GM23338 (cell line): ENCODE measurements at places on chromosomes 2 and 18.

GRCh38 chr2:50658883-50659282, 373.0 kb downstream of the NRXN1 start:
- DNase-seq, result no peak

DNA sequence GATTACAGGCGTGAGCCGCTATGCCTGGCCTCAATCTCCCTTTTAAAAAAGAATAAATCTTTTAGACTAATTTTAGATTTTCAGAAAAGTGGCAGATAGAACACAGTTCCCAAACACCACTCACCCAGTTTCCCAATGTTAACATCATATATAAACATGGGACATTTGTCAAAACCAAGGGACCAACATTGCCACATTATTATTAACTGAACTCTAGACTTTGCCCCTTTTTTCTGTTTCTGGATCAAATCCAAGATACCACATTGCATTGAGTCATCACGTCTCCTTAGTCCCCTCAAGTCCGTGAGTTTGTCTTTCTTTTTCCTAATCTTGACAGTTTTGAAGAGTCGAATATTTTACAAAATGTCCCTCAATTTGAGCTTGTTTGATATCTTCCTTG, 2.4 kb downstream of the C2orf42 start:
- DNase-seq, result no peak

DNA sequence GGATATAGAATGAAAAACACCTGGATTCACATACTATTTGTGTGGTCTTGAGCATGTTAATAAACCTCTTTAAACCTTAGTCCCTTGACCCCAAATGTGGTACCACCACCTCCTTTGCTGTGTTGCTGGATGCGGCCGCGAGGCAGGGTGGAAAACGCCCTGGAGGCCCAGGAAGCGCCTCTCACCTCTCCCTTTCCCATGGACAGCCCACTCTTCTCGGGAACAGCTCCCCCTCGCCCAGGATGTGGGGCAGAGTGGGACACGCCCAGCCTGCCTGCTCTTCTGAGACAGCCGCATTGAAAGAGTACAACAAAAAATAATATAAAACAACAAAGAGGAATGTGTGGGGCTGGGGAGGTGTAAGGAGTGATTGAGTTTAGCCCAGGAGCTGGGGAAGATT, 549.0 kb upstream of the ID2 start:
- no peak for DNase-seq

DNA sequence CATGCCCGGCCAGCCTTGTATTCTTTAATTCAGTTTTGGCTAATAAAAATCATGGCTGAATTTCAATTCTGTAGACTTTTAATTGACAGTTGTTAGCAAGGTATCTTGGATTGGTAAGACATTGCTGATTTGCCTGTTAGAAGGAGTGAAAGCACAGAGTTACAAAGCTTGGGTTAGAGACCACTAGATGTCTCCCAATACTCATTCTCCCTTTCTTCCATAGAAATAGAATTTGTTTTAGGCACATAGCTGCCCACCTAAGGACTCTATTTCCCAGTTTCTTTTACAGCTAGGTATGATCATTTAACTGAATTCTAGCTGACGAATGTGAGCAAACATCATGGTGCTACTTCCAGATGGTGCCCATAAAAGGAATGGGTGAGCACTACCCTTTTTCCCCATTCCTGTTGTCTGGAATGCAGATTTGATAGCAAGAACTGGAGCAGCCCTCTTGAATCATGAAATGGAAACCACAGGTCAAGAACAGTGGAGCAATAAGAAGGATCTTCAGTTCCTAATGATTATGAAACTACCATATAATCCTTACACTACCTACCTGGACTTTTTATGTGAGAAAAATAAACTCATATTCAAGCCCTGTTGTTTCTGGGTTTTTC, 17.5 kb downstream of the PECR start:
- peak; percentile 16 for DNase-seq

DNA sequence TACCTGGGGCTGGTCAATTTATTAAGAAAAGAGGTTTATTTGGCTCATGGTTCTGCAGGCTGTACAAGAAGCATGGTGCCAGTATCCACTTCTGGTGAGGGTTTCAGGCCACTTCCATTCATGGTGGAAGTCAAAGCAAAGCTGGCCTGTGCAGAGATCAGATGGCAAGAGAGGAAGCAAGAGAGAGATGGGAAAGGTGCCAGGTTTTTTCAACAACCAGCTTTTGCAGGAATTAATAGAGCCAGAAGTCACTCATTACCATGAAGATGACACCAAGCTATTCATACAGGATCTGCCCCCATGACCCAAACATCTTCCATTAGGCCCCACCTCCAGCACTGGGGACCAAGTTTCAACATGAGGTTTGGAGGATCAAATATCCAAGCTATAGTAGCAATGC, 56.8 kb upstream of the ST3GAL5 start:
- no peak for DNase-seq

- DNase-seq, result no peak
These were observed 16.7 kb upstream of the PDIA6 start for GRCh38 chr2:10829299-10829698.

DNA sequence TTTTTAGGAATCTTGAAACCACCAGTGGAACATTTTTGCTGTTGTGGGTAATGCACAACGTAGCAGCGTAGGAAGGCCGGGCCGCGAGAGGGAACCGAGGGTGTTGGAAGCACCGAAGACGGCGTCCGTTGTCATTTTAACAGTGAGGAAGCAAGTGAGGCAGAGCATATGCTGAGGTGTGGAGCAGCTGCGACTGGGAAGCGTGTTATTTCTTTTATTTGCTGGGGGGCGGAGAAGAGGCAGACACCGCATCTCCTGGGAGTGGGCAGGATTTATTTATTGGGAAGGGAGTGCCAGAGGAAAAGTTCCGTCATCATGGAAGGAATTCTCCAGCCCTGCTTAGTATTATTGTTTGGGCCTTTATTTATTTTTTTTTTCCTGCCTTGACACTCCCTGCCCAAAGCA, 232.8 kb downstream of the KLHL29 start:
- DNase-seq, result no peak

- DNase-seq, result peak; percentile 52
These were observed 1.7 kb downstream of the RTN4 start for GRCh38 chr2:55048508-55049042.

DNA sequence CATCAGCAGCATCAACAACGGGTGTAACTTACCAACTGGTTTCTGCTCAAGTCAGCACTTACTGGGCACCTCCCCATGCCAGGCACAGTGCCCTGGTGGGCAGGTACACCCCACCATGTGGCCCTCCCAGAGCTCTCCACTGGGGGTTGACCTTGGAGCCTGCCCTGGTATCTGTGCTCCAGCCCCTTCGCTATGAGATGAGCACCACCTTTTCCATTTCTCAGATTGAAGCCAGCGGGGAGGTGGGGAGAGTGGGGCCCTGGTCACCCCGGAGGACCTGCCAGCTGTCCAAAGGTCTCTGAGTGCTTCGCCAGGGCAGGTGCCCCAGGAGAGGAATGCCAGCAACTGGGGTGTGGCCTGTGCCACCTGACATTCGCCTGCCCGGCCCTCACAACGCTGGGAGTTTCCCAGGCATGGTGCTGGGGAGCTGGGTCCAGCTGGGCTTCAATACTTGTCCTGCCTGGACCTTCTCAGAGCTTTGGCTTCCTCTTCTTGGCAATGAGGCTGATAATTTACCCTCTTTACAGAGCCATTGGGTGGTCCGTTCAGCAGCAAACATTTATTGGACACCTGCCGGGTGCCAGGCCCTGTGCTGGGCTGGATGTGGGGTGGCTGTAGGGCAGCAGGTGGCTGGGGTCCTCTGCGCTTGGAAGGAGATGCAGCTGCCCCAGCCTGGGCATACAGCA, 5.9 kb upstream of the ZAP70 start:
- no peak for DNase-seq

DNA sequence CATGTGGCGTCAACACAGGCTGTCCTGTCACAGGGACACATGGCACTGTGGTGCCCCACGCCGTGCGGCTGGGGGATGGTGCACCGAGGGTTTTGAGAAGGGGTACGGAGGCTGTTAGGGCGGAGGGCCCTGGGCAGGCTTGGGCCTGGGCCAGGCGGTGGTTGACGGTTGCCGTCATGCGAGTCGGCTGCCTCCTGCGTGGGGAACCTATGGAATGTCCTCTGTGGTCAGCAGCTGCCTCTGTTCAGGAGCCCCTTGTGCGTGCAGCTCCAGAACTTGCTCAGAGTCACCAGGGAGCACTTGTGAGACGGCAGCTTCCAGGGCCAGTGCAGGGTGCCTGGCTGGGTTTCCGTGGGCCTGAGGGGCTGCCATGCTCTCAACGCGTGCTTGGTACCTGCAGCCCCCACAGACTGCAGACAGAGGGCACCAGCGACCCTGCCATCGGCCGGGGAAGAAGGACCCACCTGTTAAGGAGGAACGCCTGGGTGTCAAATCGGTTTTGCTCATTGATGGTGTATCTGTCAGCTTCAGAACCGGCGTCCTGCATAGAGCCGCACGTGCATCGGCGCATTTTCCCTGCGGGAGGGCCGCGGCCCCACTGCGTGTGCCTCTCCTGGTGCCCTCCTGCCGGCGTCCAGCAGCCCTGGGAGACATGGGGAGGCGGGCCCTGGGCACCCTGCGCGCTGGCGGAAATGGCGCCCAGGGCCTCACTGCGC, 10.0 kb upstream of the D2HGDH start:
- DNase-seq, result peak; percentile 71

- peak; percentile 84 for DNase-seq
These were observed 57.6 kb downstream of the VAPA start for GRCh38 chr18:9971313-9971920.

GRCh38 chr2:190862571-190862991, 18.0 kb upstream of the GLS start:
- no peak for DNase-seq

DNA sequence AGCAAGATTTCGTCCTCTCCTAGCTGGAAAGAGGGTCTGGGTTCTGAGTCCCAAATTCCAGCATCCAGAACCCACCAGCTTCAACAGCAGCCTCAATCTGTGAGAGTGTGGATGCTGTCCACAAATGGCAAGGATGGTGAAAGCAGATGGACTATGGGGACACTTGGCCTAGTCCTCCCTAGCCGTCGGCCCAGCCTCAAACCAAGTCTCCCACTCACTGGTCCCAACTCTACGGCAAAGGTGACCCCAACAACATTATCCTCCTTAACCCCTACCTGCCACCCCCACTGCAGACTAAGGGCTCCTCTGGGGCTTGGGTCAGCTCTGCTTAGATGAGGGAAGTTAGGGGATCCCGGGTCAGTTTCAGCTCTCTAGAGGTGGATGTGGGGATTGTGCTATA, 57.3 kb downstream of the TNS1 start:
- no peak for DNase-seq

DNA sequence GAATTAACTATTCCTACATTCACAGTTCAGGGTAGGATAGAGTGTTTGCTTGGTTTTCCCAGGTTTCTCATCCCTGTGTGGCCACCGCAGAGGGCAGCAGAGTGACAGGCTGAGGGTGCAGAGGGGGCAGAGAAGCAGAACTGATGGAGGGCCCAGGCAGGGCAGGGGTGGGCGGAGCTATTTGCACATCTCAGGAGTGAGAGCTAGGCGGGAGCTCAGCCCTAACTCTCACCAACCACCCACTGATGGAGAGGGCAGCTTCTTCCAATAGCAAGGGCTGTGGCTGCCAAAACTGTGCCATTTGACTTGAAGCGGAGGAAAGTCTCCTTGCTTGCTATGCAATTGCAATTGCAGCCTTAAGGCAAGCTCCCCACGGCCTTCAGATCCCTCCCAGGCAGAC, 12.0 kb upstream of the DARS1 start:
- DNase-seq, result peak; percentile 91

DNA sequence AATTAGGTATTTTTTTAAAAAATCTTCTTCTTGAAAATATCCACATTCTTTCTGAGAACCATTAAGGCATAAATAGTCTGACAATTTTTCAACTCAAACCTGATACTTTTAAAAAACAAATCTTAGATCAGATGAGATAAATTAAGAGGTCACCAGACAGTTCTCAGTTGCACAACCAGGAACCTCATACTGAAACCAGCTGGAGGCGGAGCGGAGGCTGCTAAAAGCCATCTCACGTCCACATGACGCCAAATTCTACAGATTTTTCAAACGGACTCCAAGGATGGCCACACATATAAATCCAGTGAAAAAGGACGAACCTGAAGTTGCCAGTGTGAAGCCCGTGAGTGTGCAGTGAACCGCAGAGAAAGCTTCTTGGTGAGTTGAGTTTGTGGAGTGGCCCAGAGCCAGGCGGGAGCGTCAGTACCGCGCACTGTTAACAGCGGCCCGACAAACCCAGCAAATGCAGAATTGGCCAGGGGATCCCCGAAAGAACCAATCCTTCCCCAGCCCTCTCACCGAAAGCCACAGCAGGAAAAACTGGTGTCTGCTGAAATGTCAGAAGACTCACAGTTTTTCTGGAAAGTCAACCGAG, 53.1 kb upstream of the BBS5 start:
- no peak for DNase-seq

GRCh38 chr2:113922784-113923183, 32.9 kb downstream of the ACTR3 start:
- DNase-seq, result no peak

- no peak for DNase-seq
These were observed 96.2 kb downstream of the NCK2 start for GRCh38 chr2:105840933-105841332.

GRCh38 chr2:132615329-132616085, 54.5 kb downstream of the LYPD1 start:
- no peak for DNase-seq

DNA sequence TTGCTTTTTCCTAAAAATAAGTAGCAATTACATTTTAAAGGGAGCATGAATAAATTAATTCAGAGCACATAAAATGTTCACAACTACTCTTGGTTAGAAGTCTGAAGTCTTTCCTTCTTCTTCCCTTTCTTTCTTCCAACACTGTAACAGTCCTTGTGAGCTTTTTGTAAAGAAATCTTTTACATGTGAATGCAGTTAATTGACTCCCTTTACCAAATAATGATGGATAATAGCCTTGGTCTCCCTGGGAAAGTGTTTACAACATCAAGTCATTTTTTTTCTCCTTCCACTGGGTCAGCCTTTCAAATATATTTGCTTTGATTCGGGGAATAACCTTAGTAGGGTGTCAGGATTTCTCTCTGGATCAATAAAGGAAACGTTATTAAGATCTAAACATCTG, 39.1 kb downstream of the CALCRL start:
- DNase-seq, result peak; percentile 77

DNA sequence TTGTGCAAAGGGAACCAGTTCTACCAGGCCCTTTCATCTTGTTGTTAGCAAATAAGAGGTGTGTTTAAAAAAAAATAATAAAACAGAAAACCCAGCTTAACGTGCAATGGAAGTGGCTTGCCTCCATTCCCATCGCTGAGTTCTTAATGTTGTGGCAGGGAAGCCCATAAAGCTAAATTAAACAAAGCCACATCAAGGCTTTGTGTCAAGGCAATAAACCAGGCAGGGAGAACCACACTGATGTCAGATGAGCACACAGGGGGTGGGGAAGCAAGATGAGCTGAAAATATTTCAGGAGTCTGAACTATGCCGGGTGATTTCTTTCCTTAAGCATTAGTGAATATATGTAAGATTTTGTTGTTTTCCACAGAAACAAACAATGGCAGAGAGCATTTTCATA, 73.5 kb downstream of the PHLPP1 start:
- DNase-seq, result no peak

DNA sequence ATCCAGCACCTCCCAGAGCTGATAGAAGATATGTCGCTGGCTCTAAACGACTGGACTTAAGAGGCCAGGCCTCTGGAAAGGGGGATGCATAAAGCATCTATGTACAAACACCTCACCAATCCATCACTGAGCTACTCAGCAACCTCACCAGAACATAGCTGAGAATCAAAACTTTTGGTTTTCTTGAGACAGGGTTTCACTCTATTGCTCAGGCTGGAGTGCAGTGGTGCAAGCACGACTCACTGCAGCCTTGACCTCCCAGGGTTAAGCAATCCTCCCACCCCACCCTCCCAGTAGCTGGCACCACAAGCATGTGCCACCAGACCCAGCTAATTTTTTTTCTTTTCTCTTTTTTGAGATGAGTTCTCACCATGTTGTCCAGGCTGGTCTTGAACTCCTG, 62.9 kb upstream of the MSH6 start:
- no peak for DNase-seq
